ENCODE measurements at places on chromosomes 16 and 17.

GRCh38 chr17:19770985-19771735, 23.1 kb upstream of the ALDH3A1 start:
- no peak for DNase-seq

- no peak for DNase-seq
Observed at GRCh38 chr17:81477173-81477572, 35.4 kb downstream of the ACTG1 start.

GRCh38 chr17:33550261-33550660, 257.2 kb upstream of the ASIC2 start:
- DNase-seq, result no peak

DNA sequence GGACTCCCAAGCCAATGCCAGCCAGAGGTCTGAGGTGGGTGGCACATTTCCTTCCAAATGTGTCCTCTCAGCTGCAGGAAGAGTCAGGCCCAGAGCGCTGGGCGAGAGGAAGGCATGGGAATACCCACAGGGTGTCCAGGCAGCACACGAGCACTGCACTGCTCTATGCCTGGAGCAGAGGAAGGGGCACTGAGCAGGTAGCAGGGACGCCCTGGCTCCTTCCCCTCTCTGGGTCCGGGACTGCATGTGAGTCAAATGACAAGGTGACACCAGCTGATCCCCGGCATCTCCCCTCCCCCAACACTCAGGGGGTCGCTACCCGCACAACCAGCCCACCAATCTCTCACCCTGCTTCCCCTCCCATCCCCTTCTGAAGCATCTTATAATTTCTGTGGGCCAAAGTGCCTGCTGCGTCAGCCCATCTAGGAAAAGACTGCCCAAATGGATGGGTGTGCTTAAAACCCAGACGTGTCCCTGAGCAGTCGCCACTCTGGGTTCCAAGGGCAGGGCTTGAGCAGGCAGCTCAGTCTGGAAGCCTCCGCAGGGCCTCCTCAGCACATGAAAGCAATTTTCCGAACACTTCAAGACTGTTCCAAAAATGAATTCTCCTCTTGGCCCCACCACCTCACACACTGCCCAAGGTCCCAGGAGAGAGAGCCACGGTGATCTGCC, 12.0 kb upstream of the BCAR1 start:
- no peak for DNase-seq

- DNase-seq, result no peak
Observed at GRCh38 chr16:84641643-84642358, 6.5 kb upstream of the KLHL36 start.

DNA sequence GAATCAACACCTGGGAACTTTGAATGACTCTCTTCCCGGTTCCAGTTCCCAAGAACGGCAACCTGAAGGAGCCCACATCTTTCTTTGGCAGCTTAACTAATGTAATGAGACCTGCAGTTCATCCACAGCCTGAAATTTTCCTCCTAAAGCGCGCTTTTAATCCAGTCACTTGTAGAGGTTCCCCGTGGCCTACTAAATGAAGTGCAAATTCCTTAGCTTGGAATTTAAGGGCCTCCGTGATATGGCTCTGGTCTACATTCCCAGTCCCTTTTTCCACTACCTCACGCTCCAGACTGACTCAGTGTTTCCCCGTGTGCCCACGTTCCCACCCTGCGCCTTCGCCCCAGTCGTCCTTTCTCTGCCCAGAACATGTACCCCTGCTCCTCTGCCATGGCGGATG, 27.2 kb downstream of the FZD2 start:
- DNase-seq, result no peak

DNA sequence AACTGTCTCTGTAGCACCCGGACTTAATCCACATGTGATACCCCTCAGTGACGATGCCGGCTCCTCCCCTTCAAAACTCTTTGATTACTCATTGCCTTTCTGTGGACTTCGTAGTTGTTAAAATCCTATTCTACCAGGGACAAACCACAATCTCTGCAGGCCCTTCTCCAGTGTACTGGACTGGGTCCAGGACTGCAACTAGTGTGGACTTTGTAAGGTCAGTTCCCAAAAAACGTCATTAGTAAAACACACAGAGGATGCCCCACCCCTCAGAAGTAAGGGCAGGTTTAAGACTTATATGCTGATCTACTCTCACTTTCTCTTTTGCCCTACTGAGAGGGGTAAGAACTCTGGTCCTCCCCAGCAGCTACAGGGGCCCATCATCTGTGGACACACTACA, 10.5 kb upstream of the NUDT7 start:
- DNase-seq, result no peak

DNA sequence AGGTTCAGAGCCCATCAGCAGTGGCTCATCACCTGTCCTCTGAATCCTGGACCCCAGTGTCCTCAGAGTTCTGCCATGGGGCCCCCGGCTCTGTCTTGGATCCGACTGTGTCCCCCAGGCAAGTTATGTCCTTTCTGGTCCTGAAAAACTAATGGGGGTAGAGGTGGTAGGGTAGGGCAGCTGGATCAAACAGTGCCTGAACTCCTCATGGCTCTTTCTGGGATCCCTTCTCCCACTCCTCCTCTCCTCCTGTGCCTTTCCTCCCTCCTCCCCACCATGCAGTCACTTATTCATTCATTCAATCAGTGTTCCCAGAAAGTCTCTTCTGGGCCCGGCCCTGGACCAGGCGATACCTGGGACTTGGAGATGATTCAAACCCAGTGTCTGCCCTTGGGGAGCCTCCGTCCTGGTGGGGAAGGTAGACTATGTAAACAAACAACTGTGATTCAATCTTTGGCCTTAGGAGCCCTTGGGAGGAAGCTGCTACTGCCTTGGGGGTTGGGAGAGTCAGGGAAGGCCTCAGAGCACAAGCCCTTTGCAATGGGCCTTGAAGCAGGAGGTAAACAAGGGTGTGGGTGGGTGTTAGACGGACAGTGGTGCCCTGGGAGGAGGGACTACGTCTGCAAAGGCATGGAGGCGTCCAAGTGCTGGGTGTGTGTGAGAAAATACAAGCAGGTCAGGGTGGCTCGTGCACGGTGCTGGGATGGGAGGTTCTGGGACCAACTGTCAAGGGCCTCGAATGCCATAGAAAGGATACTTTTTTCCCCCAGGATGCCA, 6.4 kb upstream of the FAM83G start:
- no peak for DNase-seq

DNA sequence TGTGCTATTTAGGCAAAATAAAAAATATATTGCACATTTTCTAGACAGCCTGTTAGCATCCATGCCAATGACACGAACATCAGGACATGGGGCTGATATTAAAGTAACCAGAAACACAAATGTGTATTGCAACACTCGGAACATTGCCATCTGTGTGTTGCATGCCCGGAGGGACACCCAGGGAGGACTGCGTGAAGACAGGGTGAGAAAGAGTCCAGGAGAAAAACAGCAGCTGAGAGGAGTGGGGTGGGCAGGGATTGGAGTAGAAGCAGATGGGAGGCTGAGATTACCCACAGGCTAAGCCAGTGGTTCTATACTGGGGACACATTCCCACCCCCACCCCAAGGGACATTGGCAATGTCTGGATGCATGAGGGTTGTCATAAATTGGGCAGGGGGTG, 114.8 kb downstream of the GRIN2A start:
- no peak for DNase-seq

GRCh38 chr16:23408242-23408822, 44.7 kb downstream of the COG7 start:
- no peak for DNase-seq

- DNase-seq, result no peak
Observed at GRCh38 chr17:22692806-22693171, 1000.5 kb downstream of the KCNJ18 start.

GRCh38 chr16:79050063-79050462, 550.5 kb downstream of the MAF start:
- DNase-seq, result no peak

GRCh38 chr17:9937901-9938300, 32.8 kb upstream of the RCVRN start:
- no peak for DNase-seq

DNA sequence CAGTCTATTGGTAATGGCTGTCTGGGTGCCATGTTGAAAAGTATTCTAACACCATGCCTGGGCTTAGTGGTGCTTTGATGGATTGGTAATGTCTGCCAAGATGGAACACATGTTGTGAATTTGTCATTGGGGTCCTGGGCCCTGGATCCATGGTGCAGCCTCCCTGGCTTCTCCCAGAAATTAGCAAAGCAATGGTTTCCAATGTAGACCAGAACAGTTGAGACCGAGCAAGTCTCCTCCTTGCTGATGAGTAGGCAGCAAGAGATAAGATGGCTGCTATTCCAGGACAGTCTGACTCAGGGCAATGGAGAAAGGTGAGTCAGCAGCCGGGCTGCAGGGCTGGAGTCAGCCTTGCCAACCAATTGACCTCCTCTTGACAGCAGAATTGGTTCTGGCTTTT, 30.8 kb downstream of the GPR139 start:
- DNase-seq, result no peak

DNA sequence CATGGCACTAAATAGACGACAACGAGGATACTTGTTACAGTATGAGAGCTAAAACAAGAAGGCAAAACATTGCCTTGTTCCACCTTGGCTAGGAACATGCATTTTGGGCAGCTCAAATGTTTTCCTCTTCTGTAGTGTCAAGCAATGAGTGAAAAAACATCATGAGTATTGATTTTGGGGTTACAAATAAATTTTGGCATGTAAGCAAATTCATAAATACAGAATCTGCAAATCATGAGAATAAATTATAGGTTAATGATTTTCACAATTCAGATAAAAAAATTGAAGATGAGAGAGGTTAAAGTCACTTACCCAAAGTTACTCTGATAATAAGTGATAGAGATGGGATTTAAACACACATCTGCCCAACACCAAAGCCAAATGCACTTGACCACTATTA, 28.4 kb upstream of the NUFIP2 start:
- no peak for DNase-seq

Data from GM12864 (cell line).